Stimulated activated CD4-positive, alpha-beta T cell treated with anti-CD3 and anti-CD28 coated beads, Interleukin-12 subunit alpha, Interleukin-12 subunit beta, amount 100 ng/mL, for 48 hours (primary cell): ENCODE measurements at places on chromosomes 11 and 22.
A peak's percentile ranks its signal among the peaks of the same experiment; 100 is the strongest.

DNA sequence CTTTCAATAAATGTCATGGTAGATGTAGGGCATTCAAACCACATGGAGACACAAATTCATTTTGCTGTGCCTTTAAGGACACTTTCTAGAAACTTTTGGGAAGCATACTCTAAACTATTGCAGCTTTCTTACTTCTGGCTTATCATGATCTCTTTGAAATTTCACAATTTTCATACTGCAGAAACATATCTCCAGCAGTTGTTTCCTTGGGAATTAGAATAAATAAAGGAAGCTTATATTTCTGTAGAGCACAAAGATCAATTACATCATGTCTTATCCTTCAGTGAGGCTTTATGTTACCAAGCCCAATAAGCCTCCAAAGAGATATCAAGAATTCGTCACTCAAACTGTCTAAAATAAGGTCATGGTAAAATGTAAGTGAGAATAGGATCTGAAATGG is 74.5 kb upstream of the RAB38 start:
- no peak for DNase-seq

DNA sequence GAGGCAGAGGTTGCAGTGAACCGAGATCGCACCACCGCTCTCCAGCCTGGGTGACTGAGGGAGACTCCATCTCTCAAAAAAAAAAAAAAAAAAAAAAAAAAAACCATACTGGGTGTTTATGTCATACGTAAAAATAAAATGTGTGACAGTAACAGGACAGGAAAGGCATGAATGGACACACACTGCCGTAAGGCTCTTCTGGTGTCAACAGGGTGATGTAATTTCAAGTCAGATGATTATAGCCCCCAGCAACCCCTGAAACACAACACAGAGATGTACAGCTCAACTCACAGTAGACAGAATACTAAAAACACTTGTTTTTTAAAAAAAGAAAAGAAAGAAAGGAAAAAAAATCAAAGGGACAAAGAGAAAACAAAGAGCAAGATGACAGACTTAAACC is 22.2 kb downstream of the SBF1 start:
- no peak for DNase-seq

- no peak for DNase-seq
These were observed 3.7 kb downstream of the SERPIND1 start for GRCh38 chr22:20777420-20778177.

DNA sequence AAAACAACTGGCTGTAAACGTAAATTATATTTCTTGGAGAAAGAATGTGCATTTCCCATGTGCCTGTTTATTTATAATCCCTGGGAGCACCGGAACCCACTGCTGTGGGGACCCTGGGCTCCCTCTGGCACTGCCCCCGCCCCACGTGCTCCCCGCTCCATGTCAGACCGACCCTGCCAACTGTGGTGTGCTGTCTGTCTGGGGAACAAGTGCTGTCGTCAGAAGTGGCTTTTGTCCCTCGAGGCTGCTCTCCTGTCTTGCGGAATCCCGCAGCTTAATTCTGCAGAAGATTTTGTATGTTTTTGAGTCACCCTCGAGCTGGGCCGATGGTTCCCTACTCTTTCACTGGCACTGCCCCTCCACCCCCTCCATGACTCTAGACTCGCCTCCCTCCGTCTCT is 2.4 kb downstream of the LRRC10B start:
- DNase-seq, result no peak

- DNase-seq, result peak; percentile 79
These were observed 13.9 kb downstream of the SLC35E4 start for GRCh38 chr22:30649430-30650007.

GRCh38 chr11:119853581-119854360 is 124.8 kb upstream of the NECTIN1 start:
- DNase-seq, result no peak
